Gastroesophageal sphincter (tissue), 4 donors: ENCODE measurements at places on chromosomes 2 and 18. TPM values are rescaled to one million over a fixed set of nuclear protein-coding genes. Genes with fewer than 3 reads are reported as not detected.
A peak's percentile ranks its signal among the peaks of the same experiment; 100 is the strongest.

The ACTR1B gene
- 93.0 TPM for total RNA-seq

DNA sequence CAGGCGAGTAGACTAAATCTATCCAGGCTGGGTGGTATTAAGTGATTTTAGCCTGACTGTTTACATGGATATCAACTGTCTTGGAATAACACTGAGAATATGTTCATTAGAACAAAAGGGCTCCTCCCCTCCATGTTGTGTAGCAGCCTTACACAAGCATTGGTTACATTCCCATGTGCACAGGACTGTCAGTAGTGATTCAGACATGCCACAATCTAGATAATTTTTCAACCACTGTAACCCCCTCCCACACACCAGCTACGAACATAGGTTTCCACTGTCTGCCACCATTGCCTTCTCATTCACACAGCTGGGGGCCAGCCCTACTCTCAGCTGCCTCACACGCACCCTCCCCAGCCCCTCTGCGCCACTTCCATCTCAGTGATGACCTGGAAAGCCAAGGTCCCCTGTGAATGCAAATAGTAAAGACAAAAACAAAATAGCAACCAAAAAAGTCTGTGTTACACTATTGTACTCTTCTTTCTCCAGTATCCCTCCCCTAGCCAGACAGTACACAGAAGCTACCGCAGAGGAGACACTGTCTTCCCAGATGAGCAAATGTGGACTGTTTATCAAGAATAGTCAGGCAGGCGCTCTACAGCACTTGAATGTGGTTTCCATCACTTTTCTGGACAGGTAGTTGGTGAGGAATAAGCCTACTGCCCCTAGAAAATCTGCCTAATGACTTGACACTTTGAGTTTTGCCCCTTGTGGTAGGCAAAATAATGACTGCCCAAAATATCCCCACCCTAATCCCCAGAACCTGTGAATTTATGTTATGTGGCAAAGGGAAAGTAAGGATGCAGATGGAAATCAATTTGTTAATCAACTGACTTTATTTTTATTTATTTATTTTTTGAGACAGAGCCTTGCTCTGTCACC, 27.9 kb upstream of the TYMS start:
- no peaks in the 10 kb centered on the region for H3K36me3 ChIP-seq
- H3K4me3 ChIP-seq, result no peak overlapping the region
- H3K27ac ChIP-seq, result no peak overlapping the region
- H3K4me1 ChIP-seq, result no peaks in the 10 kb centered on the region

DNA sequence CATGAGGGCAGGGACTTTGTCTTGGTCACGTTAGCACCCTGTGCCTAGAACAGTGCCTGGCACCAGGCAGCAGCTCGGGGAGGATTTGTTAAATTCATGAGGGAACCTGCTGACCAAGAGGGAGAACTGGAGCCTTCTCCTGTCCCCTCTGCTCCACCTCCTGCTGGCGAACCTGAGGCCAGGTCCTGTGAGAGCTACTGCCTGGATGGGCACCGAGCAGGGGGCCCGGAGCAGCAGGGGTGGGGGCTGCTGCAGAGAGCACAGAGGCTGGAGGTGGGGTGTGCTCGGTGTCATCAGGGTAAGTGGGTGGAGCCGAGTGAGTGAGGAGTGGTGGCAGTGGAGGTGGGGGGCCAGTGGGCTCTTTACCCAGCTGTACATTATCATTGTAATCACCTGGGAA, 52.1 kb upstream of the FAHD2A start:
- no peak overlapping the region for H3K4me3 ChIP-seq
- no peaks in the 10 kb centered on the region for H3K36me3 ChIP-seq
- no peak for ATAC-seq
- peaks cover 36% of the 10 kb centered on the region for H3K4me1 ChIP-seq
- H3K27me3 ChIP-seq, result no peaks in the 10 kb centered on the region

- H3K36me3 ChIP-seq, result no peaks in the 10 kb centered on the region
- H3K27me3 ChIP-seq, result no peaks in the 10 kb centered on the region
- peaks cover 33% of the 10 kb centered on the region for H3K4me1 ChIP-seq
Measured at GRCh38 chr18:44464398-44465180, 216.1 kb upstream of the SETBP1 start.

DNA sequence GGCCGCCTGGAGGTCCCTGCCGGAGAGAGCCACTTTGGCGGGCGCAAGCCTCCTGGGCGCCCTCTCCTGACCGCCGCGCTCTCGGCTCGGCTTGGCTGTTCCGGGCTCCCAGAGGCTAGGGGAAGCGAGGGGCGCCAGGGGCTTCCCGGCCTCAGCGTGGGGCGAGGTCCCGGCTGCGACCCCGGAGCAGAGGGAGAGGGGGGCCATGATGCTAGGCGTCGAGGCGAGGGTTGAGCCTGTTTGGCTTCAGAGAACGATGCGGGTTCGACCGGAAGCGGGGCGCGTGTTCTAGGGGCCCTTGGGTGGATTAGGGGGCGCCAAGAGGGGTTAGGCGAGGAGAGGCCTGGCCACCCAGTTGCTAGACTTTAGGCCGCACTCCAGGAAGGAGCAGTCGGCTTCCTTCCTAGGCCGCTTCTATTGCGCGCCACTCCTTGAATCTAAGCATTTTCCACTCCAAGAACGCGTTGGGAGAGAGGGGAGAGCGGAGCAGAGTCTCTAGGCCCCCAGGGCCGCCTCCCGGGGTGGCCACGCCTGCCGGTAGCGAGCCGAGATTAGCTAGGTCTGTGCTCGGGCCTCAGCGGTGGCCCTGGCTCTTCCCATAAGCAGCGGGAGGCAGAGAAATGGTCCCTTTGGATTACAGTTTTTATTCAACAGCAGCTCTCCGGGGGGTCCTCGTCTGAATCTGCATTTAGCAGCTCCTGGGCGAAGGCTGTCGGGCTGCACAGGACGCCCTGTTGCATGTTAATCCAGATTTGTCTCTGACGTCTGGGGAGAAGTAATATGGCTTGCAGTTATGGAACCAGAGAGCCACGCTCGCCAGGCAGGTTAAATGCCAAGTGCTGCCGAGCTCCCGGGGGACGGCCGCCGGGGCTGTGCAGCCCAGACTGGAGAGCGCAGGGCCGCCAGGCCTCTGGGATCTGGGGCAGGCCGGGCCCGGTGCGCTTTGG, 11.3 kb downstream of the MEIS1 start:
- no peaks in the 10 kb centered on the region for H3K4me1 ChIP-seq
- no peaks in the 10 kb centered on the region for H3K27me3 ChIP-seq
- H3K36me3 ChIP-seq, result peaks cover 23% of the 10 kb centered on the region
- H3K4me3 ChIP-seq, result peak overlapping the region; percentile 85
- ATAC-seq, result peak; percentile 59

- H3K27me3 ChIP-seq, result no peaks in the 10 kb centered on the region
- H3K4me3 ChIP-seq, result no peak overlapping the region
- no peak overlapping the region for H3K27ac ChIP-seq
- H3K36me3 ChIP-seq, result no peaks in the 10 kb centered on the region
Measured at GRCh38 chr18:3305933-3306332, 44.0 kb downstream of the MYL12B start.

- no peaks in the 10 kb centered on the region for H3K4me1 ChIP-seq
- no peaks in the 10 kb centered on the region for H3K27me3 ChIP-seq
- no peaks in the 10 kb centered on the region for H3K36me3 ChIP-seq
- no peak for ATAC-seq
- H3K27ac ChIP-seq, result no peak overlapping the region
- H3K4me3 ChIP-seq, result no peak overlapping the region
Measured at GRCh38 chr2:62604336-62604735, 98.3 kb upstream of the TMEM17 start.

The LRRTM4 gene
- total RNA-seq, result not detected
